ENCODE measurements at places on chromosomes 11 and 22.

GRCh38 chr11:18615628-18616392 lies 16.2 kb downstream of the MISFA start:
- DNase-seq: no peak

- DNase-seq: no peak
Measured at GRCh38 chr11:79264284-79264683, 176.5 kb downstream of the TENM4 start.

- DNase-seq: no peak
Measured at GRCh38 chr11:96543177-96543576, 153.4 kb downstream of the JRKL start.

DNA sequence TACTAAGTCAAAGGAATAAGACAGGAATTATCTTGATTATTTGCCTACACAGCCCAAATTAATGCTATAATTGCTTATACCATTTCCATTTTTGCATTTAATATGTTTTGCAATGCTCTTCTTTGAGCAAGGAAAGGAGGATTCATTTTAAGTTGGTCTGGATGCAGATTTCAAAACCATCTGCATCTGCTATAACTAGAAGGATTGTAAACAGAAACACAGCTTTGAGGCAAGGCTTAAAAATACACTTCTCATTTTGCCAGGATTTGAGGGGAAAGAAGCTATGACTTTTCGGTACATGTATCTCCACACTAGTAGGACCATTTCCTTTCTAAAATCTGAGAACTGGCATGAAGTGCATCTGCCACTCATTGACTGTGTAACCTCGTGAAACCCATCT lies 95.9 kb upstream of the MTNR1B start:
- no peak for DNase-seq

DNA sequence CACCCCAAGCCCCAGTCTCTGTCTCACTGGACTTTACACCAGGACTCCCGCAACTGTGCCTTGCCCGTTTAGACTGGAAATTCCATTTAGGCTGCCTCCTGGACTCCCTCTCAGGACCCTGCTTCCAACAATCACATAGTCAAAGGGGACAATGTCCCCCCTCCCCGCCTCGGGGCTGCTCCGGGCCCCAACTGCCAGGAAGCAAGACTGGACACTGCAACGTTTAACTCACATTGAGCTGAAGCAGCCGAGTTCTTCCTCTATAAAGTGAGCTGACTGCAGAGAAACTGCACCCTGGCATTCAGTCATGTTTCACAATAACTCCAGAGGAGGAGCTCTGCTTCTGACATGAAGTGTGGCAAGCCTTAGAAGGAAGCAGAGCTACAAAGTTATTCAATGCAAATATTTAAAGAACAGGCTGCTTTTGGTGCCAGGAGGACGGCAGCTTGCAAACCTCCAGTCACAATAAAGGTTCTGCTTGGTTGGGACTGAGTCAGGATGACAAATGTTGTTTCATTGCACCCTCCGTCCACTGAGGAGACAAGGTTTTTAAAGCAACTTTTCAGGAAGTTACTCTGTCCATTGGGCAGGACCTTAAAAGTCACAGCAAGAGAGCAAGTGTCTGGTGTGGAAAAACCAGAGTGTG lies 19.9 kb downstream of the PACSIN2 start:
- no peak for DNase-seq

All from activated naive CD8-positive, alpha-beta T cell treated with anti-CD3 and anti-CD28 coated beads for 36 hours (primary cell).